Bladder microvascular endothelial cell (primary cell): ENCODE measurements at places on chromosomes 3 and 15. TPM values are rescaled to one million over a fixed set of nuclear protein-coding genes. Genes with fewer than 3 reads are reported as not detected.

Gene EPHA6
- total RNA-seq: under 0.01 and 0.13 TPM in 2 replicates

Gene PIGZ
- total RNA-seq: 2.1 and 3.5 TPM in 2 replicates

Gene CCDC80
- 3.4 and 53.7 TPM in 2 replicates for total RNA-seq

Gene TBC1D23
- total RNA-seq: 29.0 and 44.8 TPM in 2 replicates

Gene DGKG
- 0.16 and 0.94 TPM in 2 replicates for total RNA-seq

Gene CA12
- 0.25 and 0.32 TPM in 2 replicates for total RNA-seq

Gene SLC27A2
- 0.16 and 6.2 TPM in 2 replicates for total RNA-seq

Gene LTK
- total RNA-seq: under 0.01 and 0.06 TPM in 2 replicates

Gene FGF7
- total RNA-seq: not detected in 2 replicates

Gene ALDH1A3
- total RNA-seq: 37.1 and 42.6 TPM in 2 replicates

Gene ISLR
- total RNA-seq: 0.06 and 0.32 TPM in 2 replicates

Gene FAIM
- total RNA-seq: 7.3 and 7.9 TPM in 2 replicates

Gene MUSTN1
- total RNA-seq: not detected in 2 replicates

Gene CDHR4
- total RNA-seq: not detected in 2 replicates
